ENCODE measurements at places on chromosomes 3 and 15.

GRCh38 chr3:52679199-52679538 lies 6.5 kb downstream of the PBRM1 start:
- no peak for DNase-seq

DNA sequence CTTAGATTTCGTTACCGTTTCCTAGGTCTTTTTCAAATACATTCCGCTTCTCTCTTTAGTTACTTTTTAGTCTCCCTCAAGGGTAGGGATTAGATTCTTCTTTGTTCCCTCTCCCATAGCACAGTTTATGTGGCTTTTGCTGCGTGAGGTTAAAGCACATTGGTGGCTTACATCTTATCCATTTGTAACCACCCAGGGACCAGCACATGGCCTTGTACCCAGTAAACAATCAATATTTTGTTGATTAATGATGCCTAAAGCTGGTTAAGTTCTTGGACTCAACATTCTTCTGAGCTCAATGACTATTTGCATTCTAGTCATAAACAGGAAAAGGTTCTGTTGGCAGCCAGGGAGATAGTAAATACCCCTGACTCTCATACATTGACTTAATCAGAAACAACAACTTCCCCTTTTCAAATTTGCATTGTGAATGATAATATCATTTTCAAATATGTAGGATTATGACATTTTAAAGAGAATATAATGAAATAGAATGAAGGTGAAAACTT lies 60.2 kb downstream of the CACNA1D start:
- DNase-seq: no peak

- no peak for DNase-seq
Measured at GRCh38 chr3:128062033-128062745, 10.0 kb downstream of the SEC61A1 start.

DNA sequence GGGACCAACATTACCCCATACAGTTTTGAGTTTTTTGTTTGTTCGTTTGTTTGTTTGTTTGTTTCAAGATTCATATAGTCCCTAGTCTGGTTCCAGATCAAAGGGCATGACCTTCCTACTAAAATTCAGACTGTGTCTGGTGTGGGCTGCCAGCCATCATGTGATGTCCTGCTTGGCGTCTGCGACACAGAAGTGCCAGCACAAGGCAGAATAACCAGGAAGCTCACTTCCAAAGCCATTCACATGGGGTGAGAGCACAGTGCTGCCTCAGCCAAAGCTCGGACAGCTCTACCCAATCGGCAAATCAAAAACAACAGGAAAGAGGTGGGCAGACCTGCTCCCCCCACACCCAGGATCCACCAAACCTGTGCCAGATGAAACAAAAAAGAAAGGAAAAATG lies 142.6 kb upstream of the THBS1 start:
- no peak for DNase-seq

DNA sequence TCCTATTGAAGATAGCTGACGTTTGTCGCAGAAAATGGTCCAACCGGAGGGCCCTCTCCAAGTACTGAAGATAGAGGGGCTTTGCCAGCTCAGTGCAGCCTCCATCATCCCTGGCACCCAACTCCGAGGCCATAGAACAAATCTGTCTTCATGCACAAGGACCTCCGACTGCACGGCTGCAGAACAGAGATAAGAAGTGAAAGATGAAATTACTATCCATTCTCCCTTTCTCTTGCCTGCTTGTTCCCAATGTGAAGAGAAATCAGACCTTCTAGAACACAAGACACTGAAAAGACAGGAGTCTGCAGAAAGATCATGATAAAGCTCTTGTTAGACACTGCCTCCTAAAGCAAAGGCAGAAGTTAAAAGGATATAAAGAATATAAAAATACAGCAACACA lies 19.9 kb downstream of the INO80 start:
- DNase-seq: no peak

DNA sequence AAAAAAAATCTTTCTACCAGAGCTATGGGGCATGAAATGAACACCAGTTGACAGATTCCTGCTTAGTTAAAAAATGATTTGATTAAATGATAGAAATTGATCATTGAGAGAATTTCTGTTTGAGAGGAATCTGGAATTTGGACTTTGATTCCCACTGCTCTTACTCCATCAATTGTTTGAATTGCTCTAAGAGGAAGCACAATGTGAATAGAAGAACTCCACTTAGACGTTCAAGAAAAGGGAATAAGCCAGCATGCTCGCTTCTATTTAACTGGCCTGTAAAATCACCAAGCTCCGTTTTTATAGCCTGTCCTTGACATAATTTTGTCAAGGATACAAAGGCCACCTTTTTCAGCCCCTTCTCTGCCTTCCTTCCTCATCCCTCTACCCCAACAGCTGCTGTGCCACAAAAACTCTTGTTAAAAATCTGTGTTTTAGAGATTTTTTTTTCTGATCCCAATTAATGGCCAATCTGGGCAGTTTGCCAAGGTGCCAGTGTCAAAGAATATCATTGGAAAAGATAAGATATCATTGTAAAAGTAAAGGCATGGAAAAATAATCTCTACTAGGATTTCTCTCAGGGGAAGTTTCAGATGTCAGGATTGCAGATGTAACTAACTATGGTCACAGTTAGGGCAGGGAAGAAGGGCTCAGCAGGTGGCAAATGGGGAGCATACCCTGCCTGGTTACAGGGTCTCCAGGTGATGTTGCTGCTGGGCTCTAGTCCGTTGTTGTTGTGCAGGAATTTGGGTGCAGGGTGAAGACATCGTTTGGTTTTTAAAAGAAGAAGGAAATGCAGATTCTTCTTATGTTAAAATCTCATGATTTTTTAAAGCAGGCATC lies 301.8 kb upstream of the PDZRN3 start:
- no peak for DNase-seq

GRCh38 chr15:66622591-66623022 lies 56.8 kb upstream of the LCTL start:
- DNase-seq: no peak

DNA sequence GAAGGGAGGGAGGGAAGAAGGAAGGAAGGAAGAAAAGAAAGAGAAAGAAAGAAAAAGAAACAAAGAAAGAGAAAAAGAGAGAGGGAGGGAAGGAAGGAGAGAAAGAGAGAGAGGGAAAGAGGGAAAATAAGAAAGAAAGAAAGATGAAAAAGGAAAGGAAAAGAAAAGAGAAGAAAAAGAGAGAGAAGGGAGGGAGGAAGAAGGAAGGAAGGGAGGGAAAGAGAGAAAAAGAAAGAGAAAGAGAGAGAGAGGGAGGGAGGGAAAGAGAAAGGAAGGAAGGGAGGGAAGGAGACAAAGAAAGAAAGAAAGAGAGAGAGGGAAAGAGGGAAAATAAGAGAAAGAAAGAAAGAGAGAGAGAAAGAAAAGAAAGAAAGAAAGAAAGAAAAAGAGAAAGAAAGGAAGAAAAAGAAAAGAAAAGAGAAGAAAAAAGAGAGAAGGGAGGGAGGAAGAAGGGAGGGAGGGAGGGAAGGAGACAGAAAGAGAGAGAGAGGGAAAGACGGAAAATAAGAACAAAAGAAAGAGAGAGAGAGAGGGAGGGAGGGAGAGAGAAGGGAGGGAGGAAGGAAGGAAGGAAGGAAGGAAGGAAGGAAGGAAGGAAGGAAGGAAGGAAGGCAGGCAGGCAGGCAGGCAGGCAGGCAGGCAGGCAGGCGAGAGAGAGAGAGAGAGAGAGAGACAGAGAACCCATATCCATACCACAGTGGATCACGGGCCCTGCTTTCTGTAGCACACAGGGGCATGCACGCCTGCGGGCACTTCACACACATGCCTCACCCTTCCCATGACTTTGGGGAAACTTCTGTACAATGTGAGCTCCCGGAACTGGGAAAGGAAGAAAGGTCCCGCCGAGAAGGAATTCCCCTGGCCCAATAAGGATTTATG lies 52.5 kb downstream of the ADCY5 start:
- DNase-seq: no peak

GRCh38 chr3:104628185-104628789 lies 738.4 kb upstream of the ALCAM start:
- DNase-seq: no peak

GRCh38 chr15:70762469-70763119 lies 764 bp downstream of the UACA start:
- no peak for DNase-seq

- no peak for DNase-seq
Measured at GRCh38 chr15:71275098-71275497, 159.8 kb downstream of the THSD4 start.

- no peak for DNase-seq
Measured at GRCh38 chr3:148796799-148797198, 30.8 kb upstream of the CPB1 start.

GRCh38 chr3:146314871-146315270 lies 64.0 kb upstream of the PLSCR4 start:
- no peak for DNase-seq

DNA sequence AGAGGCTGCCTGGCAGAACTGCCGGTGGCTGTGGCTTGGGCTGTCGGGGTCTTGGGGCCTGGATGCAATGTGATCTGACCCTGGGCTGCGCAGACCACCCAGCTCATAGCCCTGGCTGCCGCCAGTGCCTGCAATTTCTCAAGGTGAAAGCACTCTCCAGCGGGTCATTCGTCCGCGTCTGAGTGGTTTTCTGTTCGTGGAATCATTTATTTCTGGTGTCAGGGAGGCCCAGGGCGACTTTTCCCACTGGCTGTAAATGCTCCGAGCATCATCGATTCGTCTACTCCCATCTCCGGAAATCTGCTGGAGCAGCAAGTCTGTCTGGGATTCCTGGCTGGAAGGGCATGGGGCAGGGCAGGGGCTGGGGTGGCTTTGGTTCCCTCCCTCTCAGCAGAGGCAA lies 40.6 kb upstream of the ADPGK start:
- no peak for DNase-seq

GRCh38 chr3:47082519-47082918 lies 81.4 kb downstream of the SETD2 start:
- no peak for DNase-seq

DNA sequence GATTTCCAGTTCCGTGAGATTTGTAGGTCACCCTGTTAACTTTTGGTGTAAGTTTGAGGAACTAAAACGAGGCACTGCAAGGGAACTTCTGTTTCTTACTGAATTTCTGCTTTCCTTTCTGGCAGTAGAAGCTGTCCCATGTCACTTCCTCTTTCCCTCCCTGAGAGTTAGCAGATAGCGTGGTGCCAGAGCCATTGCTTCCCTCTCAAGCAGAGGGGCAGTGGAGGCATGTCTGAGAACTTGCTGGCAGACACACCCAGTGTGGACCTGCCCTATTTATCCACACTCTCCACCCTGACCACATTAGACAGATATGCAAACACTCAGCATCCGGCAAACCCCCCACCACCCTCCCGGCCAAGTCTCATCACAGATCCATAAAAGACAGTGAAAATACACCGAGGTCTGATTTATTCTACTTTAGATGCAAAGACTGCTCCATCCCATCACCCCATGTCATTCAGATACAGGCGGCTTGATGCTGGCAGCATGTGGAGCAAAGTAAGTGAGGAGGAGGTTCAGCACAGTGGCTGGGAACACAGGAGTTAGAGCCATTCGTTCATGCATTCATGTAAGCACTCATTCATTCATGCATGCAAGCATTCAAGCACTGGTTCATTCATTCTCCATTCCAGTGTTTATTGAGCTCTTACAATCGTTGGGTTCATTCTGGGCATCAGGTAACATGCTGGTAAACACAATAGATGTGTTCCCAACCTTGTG lies 324.7 kb downstream of the SHQ1 start:
- DNase-seq: no peak

DNA sequence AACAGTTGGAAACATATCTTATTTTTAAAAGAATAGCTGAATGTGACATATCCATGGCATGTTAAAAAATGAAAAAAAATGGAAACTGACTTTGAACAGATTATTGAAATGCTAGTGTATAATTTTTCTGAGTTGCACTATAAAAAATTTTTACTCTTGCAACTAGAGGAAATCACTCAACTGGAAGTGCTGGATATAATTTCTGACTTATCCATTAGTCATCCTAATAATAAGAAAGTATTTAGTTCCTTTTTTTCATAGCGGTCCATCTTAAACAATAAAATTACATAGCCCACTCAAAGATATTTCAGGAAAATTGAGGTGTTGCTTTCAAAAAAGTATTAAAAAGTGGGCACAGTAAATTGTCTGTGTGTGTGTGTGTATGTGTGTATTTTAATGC lies 80.7 kb downstream of the MBNL1 start:
- no peak for DNase-seq

DNA sequence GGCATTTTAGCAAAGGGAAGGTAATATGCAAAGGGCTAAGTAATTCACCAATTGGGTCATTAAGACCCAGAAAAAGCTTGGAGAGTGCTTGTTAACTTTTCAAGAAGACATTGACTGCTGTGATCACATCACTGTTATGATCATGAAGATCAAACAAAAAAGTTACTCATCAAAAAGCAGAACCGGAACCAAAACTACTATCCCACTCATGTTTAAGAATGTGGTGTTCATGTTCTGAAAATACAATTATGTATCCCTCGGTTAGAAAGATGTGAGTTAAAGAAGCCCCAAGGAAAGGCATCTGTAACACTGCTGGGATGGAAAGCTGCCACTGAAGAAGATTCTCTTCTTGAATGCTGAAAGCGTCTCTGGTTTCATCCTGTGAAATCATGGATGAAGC lies 32.6 kb downstream of the BBX start:
- no peak for DNase-seq

DNA sequence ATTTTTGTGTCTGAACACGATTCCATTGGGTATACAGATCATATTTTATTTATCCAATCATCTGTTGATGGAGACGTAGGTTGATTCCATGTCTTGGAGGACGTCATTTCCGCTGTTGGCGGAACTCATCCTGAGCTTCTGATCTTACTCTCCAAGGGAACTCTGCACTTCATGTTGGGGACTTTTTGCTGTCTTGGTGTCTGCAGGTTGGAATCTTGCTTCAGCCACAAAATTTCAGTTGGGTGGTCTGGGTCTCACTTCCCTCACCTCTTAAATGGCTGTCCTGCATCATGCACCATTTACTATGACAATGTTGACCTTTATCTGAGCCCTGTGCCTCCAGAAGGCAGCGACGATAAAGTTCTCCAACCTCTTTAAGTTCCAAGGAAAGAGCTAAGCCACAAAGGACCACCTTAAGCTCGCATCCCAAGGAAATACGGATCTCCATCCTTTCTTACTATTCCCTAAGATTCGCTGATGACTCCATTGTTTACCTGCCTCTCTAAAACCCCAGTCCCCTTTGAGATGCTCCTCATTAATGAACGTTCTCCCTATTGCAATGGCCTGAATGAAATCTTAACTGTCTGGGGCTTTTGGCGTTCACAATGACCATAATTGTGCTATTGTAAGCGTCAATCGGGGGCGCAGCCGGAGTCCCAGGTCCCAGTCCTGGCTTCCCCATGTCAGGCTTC lies 23.1 kb upstream of the RNU6-1 start:
- DNase-seq: no peak

- no peak for DNase-seq
Measured at GRCh38 chr3:78895528-78895927, 872.3 kb downstream of the ROBO1 start.

DNA sequence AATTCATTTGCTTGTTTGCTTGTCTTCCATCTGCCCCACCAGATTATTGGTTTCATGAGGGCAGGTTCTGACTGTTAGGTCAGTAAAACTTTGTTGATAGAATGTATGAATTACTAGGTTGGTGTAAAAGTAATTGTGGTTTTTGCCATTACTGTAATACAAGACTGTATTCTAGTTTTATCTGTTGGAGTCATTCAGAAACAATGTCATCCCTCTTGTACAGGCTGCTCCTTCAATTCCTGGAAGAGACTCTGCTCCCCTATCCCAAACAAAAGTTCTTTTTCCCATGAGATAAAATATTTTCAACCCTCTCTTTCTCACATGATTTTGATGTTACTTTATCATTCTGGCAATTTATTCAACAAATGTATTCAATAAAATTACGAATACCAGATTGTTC lies 115.0 kb downstream of the CHST2 start:
- no peak for DNase-seq

All from stimulated activated CD8-positive, alpha-beta memory T cell treated with anti-CD3 and anti-CD28 coated beads, Interleukin-7, amount 100 ng/mL, for 1 hour (primary cell).